ENCODE measurements at places on chromosomes 11 and 22.

DNA sequence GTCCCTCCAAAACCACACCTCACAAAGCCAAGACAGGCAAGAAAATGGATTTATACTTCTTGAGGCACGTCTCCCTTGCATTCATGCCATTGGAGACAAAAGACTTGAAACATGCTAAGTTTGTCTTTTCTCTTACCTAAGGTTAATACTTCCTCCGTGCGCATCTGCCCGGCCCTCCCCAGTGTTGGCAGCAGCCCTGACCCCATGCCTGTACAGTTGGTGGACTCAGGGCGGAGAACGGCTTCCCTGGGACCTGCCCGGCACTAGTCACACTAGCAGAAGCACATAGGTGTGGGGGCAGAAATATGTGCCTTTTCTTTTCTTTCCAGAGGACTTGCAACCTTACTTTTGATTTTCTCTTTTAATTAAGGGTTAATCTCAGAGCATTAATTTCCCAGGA is 45.2 kb upstream of the FLI1 start:
- no peak for DNase-seq

DNA sequence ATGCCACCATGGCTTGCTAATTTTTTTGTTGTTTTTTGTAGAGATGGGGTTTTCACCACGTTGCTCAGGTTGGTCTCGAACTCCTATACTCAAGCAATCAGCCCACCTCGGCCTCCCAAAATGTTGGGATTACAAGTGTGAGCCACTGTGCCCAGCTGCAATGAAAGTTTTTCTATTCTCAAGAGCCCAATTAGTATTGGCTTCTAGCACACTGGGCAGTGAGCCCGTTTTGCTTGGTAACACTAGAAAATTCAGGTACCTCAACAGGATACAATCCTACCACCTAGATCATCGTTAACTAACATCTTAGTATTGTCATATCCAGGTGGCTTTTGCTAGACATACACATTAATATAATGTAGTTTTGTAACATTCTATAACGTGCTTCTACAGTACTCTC is 19.0 kb downstream of the SEC14L3 start:
- no peak for DNase-seq

GRCh38 chr11:5703741-5704536 is 14.3 kb downstream of the TRIM22 start:
- no peak for DNase-seq

DNA sequence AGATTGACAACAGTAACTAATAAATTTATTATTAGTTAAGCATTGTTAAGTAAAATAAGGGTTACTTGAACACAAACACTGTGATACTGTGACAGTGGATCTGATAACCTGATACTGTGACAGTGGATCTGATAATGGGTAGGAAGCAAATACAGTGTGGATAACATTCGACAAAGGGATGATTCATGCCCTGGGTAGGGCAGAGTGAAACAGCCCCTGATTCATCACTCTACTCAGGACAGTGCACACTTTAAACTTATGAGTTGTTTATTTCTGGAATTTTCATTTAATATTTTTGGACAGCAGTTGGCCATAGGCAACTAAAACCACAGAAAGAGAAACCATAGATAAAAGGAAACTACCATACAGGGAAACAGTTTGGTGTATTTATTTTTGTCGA is 60.8 kb upstream of the CTSC start:
- no peak for DNase-seq

DNA sequence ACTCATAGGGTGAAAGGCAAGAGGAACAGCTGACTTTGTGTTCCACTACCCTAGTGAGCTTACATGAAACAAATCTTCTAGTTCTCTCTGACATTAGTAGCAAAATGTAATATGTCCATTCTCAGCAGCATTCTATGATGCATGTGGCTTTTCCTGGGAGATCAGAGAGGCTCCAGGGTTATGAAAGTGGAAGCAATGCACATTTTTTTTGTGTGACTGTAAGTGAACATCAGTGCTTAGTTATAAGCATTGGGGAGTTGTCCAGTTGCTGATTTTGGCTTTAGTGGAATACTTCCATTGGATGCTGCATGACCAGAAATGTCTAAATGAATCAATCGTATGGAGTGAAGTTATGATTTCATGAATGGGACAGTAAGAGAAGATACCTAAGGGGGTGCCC is 255.9 kb downstream of the FAT3 start:
- DNase-seq = no peak

- DNase-seq = no peak
Observed at GRCh38 chr22:48803948-48804810, 1023.5 kb downstream of the BRD1 start.

- no peak for DNase-seq
Observed at GRCh38 chr22:50581950-50582492, 628 bp downstream of the CHKB start.

- DNase-seq = no peak
Observed at GRCh38 chr22:29048822-29049654, 12.6 kb downstream of the C22orf31 start.

DNA sequence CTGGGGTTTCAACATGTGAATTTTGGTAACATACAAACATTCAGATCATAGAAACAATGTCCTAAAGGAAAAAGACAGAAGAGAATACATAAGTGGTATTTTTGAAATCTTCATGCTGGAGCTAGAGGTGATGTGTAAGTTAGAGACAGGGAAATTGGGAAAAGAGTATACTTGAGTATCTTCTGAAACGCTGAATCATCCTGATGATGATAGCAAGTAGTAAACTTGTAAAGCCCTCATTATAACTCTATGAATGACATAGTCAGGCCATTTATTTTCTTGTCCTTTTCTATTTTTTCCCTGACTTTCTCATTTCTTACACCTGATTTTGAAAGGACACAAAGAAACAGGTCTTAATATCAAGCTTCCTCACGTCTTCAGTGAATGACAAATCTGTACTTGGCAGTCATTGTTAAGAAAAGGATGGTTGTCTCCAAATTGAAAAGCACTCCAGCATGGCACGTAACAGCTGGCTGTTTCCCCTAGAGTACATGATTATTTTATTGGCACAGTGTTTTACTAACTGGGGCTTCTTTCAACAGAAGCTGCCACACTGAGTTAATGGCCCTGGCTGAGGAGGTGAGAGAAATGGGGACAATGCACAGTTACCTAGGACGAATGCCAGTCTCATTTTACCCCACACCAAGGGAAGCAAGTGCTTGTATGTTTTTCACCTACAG is 140.7 kb upstream of the CTSC start:
- DNase-seq = peak; percentile 92

DNA sequence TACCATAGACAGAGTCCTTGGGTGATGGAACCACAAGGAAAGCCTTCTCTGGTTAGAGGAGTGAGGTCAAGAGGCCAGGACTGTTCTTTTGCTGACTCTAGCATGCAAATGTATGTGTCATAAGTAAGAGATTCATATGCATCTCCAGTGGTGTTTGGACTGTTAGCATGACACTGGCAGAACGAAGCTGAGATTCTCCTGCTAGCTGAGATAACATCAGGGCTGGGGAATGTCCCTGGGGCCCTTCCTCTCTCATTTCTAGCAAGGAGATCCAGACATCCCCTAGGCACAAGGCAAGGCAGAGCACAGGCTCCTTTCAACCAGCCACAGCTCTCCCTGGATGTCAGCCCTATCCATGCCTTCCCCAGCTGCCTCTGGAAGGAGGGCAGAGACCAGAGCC is 711.3 kb downstream of the OPCML start:
- no peak for DNase-seq
